ENCODE measurements at places on chromosomes 11 and 22.
A peak's percentile ranks its signal among the peaks of the same experiment; 100 is the strongest.

- no peak for DNase-seq
Observed at GRCh38 chr11:103948187-103948763, 88.2 kb upstream of the DDI1 start.

DNA sequence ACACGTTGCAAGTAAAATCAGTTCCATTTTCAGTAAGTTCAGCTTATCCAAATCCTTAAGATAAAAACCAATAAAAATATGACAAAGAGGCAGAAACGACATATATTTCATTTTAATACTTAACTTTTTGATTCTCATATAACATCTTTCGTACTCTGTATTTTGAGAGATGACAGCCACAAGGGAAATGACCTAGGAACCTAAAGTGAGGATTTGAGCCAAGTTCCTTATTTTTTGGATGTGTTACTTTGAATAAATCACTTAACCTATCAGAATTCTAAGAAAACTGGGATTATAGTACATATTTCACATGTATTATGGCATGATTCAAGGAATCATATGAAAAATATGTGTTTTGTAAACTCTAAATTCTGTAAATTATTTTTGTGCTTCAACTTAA lies 143.6 kb upstream of the TRPC6 start:
- no peak for DNase-seq

- DNase-seq, result no peak
Observed at GRCh38 chr11:65609665-65610064, 4.4 kb downstream of the MAP3K11 start.

DNA sequence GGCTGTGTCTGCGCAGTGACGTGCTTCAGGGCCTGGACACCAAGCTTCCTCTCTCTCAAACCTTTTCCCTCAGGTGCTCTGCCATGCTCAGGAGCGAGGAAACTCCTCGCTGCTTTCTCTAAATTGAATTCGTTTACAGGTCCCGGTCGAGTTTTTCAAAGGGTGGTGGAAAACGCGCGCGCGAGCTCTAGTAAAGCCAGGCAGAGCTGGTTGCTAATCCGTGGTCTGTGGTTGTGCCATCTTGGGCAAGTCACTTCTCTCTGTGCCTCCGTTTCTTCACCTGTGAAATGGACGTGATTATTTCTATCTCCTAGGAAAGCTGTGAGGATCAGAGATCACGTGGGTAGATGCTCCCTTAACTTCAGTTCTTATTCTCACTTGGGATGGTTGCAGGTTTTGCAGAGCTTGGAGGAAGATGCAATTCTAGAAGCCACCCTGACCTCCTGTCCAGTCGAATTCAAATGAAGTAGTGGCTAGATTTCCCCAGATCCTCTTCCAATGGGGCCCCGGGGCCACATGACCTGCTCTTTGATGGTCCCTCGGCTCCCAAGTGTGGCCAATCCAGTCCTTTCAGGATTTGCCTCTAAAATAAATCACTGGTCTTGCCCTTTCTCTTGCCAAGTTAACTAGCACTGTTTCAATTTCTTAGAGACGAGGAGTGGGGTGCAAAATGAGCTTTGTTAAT lies 10.5 kb upstream of the ALX4 start:
- DNase-seq, result no peak

DNA sequence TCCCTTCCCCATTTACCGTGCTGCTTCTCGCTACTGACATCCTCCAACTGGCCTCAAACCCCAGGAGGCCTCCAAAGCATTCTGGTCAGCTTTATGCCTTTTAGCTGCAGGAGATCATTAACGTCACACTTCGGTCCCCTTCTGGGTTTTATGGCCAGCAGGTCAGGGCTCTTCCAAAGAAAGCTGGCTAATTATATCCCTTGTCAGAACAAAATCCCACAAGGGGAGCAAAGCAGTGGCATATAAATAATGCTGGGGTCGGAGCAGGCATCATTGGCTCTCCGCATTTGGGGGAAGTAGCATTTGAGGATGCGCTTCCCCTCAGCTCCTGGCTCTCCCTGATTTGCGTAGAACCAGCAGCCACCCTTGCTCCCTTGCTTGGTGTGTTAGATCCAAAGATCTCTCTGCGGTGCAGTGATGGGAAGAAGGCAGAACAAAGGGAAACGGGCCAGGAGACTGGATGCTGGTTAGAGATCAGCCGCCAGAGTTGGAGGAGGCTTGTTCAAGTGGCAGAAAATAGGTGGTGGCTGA lies 117.4 kb downstream of the DBX1 start:
- no peak for DNase-seq

DNA sequence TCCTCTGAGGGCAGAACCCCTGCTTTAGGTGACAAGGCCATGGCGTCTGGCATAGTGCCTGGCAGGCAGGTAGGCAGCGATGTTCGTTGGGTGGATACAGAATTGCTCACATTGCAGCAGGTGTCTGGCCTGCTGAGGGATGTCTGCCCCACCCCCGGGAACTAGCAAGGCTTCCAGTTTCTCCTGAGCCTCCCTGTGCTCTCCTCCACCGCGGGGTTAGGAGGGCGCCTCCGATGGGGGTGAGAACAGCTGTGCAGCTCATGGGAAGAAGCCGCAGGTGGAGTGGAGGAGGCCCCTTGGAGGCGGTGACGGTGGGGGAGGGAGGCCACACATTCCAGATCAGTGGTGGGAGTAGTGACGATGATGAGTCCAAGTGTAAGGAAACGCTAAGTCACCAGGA lies 48.3 kb upstream of the JAM3 start:
- DNase-seq, result no peak

DNA sequence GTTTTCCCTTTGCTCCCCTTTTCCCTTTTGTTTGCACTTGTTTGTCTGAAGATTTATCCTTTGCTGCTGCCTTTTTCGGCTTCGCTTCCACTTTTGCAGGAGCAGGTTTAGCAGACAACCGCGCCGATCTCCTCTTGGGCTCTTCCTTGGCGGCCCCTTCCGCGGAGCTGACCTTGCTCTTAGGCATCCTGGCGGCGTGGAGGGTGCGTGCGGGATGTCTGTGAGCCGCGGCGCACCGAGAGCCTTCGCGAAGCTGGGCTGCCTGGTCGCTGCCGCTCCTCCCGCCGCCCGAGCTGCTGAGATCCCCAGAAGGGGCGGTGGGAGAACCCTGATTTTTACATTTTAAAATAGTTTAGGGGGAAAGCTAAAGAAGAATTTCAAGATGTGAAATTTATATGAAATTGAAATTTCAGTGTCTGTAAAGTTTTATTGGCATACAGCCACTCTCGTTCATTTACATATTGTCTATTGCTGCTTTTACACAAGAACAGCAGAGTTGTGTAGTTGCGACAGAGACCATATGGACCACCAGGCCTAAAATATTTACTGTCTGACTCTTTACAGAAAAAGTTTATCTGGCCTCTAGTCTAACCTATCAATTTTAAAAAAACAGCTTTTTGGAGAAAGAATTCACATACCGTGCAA lies 105.2 kb upstream of the RRM1 start:
- DNase-seq, result no peak

- DNase-seq, result no peak
Observed at GRCh38 chr11:87429996-87430395, 392.3 kb downstream of the TMEM135 start.

GRCh38 chr11:20367313-20367948 lies 3.9 kb downstream of the HTATIP2 start:
- DNase-seq, result peak; percentile 26

DNA sequence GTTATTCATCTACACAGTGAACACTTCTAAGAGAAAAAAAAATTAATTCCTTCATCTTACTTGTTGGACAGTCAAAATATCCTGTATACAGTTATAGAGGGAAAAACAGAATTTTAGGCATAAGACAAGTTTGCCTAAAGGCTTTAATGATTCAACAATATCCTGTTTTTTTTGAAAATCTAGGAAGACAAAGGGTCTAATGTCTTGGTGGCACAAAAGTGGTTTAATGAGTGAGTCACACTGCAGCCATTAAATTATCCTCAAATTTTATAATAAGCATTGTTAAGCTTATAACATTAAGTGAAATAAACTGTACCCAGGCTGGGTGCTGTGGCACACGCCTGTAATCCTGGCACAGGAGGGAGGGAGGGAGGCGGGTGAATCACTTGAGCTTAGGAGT lies 72.9 kb downstream of the GAB2 start:
- no peak for DNase-seq

GRCh38 chr11:7272373-7272772 lies 20.7 kb downstream of the SYT9 start:
- DNase-seq, result no peak

DNA sequence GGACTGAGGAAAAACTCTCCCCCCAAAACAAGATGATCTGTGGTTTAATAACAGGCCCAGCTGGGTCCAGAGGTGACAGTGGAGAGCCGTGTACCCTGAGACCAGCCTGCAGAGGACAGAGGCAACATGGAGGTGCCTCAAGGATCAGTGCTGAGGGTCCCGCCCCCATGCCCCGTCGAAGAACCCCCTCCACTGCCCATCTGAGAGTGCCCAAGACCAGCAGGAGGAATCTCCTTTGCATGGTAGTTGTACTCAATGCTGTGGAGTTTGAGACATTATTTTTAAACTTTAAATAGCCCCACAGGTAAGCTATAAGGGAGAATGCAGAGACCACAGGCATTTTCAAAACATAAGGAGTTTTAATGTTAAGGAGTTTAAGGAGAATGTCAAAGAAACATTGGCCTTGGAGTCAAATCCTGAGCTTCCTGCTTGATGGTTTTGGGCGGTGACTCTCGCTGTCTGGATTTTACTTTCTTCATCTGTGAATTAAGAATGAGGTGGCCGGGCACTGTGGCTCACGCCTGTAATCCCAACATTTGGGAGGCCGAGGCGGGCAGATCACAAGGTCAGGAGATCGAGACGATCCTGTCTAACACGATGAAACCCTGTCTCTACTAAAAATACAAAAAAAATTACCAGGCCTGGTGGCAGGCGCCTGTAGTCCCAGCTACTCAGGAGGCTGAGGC lies 6.8 kb downstream of the APOL1 start:
- no peak for DNase-seq

- DNase-seq, result no peak
Observed at GRCh38 chr11:1481861-1482441, 4.6 kb downstream of the MOB2 start.

GRCh38 chr11:110713449-110713776 lies 1.2 kb upstream of the ARHGAP20 start:
- DNase-seq, result no peak

- no peak for DNase-seq
Observed at GRCh38 chr11:84882056-84882455, 745.1 kb downstream of the DLG2 start.

DNA sequence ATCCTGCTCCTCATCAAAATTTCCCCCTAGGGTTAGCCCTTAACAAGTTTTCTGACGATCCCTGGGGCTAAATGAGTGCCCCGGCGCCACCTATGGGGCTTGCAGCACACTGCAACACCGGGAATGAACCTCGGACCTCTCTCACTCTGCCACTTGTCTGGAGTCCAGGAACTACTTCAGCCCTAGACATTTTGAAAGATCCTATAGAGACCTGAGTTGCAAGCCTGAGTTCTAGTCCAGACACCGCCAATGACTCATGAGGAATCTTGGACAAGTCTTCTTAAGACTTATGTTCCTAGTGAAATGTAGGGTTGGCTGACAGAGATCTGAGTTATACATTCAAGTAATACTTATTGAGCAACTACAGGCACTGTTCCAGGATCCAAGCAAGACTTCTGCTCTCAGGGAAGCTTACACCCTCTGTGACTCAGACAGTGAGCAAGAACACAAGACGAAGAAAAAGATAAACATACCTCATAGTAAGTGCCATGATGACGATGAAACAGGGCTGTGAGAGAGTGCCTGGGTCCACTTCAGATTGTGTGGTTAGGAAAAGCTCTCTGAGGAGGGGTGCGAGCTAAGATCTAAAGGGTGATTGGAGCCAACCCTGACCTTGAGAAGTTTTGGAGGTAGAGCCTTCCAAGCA lies 10.2 kb upstream of the STK33 start:
- DNase-seq, result no peak

DNA sequence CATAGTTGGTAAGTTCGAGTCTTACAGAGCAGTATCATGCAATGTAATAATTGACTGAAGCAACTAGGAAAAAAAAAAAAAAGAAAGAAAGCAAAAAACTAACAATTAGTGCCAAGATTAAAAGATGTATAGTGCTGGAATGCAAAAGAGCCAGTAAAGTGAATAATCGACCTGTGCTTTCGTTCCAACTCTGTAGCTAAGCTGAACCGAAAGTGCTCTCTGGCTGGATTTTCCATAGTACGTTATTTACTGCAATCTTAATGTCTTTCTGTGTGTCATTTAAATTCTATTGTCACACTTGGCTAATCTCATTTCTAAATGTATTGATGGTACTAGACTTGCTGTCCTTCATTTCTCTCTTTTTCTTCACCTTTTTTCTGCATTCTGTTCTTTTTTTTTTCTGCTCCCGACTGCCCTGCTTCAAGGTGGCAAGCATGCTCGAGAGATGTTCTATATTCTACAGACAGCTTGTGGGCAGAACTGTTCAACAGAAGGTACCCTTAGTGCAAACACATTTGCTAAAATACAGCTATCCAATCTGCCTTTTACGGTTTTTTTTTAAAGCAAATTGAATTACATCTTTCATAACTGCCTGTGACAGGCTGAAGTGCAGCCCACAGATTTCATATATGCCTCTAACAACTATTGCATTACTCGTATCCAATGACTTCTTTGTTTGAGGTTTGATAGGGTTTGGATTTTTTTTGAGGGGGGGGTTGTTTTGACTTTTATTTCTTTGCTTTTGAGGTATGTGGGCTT lies 204.2 kb upstream of the MTNR1B start:
- no peak for DNase-seq

DNA sequence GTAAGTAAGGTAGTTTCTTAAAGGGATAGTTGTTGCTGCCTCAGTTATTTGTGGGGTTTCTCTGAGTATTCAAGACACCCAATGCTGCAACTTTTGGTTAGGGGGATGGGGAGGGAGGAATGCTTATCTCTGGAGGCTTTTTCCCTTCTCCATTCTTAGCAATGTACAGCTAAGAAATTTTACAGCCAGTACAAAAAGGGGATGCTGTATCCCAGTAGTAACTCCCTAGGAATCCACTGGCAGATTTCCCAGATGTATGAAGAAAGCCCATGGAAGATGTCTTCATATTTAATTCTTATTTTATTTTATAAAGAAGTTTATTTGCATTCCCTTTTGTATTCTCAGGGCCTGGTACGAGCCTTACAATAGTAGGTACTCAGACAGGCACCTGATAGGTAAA lies 154.8 kb downstream of the ENTHD1 start:
- no peak for DNase-seq

- peak; percentile 58 for DNase-seq
Observed at GRCh38 chr22:32852395-32853251, 51.1 kb downstream of the TIMP3 start.

- DNase-seq, result no peak
Observed at GRCh38 chr11:131924001-131924400, 553.6 kb downstream of the NTM start.

DNA sequence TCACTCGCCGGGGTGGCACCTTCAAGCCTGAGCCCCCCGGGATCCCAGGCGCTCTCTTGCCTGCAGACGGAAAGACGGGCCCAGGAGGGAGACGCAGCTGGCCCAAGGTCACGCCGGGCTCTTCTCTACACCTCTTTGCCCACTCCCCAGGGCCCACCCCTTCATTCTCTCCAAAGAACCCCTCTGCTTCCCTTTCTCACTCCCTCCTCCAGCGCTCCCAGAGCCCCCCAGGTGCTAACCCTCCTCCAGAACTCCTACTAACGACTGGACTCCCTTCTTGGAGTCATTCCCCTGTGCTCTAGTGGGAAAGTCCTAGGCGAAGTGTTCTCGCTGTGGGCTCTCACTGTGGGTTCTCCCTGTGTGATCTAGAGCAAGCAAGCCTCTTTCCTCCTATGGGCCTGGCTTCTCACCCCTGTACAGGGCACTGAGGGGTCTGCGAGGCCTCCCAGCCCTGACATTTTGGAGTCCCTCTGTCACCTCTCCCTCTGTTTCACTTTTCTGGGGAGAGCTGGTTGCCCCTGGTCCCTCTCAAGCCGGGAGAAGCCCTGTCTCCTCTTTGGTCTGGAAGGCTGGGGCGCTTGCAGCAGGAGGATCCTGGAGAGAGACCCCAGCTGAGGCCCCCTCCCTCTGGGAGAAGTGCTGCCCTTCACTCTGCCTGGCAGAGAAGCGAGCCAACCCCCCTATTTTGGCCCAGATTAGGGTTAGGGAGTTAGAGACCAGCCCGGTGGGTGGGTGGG lies 858 bp downstream of the OAF start:
- no peak for DNase-seq
